ENCODE measurements at places on chromosomes 2 and 18.

DNA sequence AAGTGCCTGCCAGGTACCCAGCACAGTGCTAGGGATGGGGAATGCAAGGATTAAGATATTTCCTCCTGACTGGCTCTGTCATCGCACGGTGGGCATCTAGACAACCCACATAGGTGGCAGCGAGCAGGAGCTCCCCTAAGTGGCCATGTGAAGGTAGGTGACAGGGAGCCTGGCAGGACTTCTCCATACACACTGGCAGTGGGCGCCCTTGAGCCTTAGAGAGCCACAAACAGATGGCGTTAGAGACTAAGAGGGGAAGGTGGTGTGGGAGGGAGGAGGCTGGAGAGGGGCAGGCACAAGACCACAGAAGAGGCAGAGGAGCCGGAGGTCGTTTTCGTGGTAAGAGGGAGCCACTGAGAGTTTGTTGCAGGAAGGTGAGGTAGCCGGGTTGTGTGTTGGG, 15.2 kb downstream of the PRELID3A start:
- DNase-seq, result no peak

DNA sequence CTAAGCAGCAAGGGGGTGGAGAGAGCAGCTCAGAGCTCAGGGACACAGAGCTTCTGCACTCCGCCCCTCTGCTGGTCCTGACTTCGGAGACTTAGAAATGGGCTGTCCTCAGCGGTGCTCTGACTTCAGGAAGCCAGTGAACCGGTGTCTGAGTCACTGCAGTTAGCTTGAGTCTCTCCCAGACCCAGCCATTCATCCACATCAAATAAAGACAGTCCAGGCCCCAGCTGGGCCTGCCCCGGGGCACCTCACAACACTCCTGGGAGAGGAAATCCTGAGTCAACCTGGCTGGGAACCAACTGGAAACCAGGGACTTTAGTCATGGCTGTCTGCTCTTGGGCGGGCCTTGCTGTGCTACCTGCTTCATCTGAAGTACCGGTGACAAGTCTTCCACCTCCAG, 5.4 kb upstream of the ITGB6 start:
- peak; percentile 91 for DNase-seq

DNA sequence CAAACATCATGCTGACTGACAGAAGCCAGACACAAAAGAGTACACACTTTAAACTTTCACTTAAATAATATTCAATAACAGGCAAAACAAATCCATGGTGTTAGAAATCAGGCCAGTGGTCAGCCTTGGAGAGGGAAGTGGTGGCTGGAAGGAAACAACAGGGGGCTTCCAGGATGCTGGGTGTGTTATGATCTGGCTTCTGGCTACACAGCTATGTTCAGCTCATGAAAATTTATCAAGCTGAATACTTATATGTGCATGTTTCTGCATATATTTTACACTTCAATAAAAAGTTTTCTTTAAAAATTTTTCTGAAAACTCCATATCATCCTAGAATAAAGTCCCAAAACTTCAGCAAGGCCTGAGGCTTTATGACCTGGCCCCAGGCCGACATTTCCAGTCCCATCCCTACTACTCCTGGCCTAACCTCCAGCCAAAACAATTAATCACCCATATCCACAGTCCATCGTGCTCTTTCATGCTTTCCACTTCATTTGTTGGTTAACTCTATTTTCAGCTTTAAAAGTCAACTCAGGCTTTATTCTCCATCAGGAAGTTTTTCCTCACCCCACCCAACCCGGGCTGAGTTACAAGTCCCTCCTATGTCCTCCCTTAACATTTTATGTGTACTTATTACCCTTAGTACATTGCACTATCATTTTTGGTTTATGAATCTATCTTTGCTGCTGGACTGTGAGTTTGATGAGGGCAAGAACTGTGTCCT, 27.9 kb upstream of the SPTBN1 start:
- DNase-seq, result no peak

GRCh38 chr18:13390711-13391110, 172.2 kb downstream of the LDLRAD4 start:
- no peak for DNase-seq

- DNase-seq, result no peak
These were observed 31.3 kb downstream of the HJURP start for GRCh38 chr2:233822781-233823730.

GRCh38 chr2:85889627-85890281, 964 bp upstream of the ST3GAL5 start:
- DNase-seq, result no peak

DNA sequence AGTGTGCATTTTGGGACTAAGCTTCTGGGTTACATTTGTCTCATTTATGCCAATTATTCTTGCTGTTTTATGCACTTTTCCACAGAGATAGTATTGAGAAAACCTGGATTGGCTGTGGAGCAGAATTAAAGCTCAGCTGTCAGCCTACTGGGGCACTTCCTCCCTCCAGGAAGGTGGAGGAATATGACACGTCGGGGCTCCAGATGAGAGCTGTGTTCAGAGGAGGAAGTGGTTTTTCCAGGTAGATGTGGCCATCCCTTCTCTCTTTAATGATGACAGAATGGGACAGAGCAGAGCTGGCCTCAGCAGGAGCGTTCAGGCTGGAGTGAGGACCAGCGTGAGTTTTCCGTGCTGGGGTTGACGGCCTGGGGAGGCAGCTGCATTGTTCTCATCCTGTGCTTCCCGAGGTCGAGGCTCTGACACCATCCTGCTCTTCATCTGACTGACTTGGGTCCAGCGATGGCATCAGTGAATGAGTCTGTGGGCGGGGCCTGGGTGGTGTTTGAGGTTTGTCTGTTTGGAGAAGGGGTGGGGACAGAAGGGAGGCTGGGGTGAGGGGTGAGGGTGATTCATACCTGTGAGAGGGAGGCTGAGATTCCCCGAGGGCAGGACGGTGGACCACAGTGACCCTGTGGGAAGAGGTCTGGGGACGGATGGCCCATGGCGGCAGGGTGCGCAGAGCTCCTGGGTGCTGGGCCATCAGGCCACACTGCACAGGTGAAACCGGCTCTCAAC, 207.0 kb downstream of the LDLRAD4 start:
- no peak for DNase-seq

DNA sequence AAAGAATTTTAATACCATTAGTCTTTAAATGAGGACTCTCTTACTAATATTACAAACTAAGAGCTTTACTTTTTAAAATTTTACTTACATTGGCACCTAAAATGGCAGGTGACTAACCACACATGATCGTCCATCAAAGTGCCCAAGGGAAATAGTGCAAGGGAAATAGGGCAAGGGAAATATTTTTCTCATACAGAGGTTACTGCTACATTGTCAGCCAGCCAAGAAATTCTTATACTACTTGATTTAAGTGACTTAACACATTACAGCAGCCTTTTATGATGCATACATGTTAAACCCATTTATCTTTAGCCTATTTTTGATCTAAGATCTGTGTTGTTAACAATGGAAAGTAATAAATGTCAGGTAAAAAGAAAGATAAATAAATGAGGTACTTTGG, 587.2 kb upstream of the PKDCC start:
- DNase-seq, result no peak

DNA sequence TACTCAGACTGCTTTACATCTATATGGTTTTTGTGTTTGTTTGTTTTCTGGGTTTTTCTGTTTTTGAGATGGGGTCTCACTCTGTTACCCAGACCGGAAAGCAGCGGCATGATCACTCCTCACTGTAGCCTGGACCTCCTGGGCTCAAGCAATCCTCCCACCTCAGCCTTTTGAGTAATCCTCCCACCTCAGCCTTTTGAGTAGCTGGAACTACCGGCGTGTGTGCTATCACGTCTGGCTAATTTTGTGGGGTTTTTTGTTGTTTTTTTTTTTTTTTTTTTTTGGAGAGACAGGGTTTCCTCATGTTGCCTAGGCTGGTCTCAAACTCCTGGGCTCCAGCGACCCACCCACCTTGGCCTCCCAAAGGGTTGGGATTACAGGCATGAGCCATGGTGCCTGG, 9.1 kb downstream of the MAP3K2 start:
- no peak for DNase-seq

- DNase-seq, result no peak
These were observed 78.6 kb upstream of the LDLRAD4 start for GRCh38 chr18:13139885-13140450.

DNA sequence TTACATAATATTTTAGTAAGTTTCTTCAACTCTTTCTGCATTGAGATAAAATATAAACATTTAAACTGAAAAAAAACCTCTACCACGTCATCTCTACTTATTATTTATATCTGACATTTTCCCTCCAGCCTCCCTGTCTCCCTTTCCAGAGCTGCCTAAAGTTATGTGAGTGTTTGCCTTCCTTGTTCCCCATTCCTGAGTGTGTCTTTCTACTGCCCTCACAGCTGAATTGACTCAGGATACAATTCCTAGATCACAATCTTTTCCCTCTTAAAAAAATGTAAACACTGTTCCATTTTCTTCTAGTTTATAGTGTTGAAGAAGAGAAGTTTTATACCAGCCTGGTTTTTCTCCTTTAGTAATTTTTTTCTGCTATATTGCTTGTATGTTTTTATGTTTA, 5.3 kb downstream of the TRPM8 start:
- no peak for DNase-seq
